Activated T-helper 2 cell treated with anti-CD3 and anti-CD28 coated beads, Interferon-gamma antibody, Interleukin-2, Interleukin-4, amounts not matched to agents 10 μg/mL and 5 μg/mL and 100 μg/mL, durations not matched to agents 14 hours and 24 hours and 36 hours (primary cell): ENCODE measurements at places on chromosomes 16 and 17.

GRCh38 chr16:26762594-26762993, 304.1 kb upstream of the C16orf82 start:
- no peak for DNase-seq

DNA sequence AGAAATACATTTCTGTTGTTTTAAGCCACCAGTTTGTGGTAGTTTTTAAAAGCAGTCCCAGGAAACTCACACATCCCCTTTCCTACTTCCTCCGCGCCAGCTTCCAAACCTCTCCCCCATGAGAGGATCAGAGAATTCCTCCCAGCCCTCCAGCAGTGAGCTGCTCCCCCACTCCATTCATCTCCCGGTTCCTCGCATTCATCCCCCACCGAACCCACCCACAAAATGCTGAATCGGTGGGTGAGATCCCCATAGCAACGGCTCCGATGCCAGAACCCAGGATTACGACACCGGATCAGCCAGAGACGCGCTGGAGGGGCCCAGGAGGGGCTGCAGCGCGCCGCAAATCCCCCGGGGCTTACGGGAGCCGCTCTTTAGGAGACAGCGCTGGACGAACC, 251.4 kb upstream of the RPL38 start:
- no peak for DNase-seq

GRCh38 chr17:17937201-17937853, 34.9 kb downstream of the TOM1L2 start:
- no peak for DNase-seq

GRCh38 chr17:67862614-67863217, 37.4 kb downstream of the BPTF start:
- no peak for DNase-seq

DNA sequence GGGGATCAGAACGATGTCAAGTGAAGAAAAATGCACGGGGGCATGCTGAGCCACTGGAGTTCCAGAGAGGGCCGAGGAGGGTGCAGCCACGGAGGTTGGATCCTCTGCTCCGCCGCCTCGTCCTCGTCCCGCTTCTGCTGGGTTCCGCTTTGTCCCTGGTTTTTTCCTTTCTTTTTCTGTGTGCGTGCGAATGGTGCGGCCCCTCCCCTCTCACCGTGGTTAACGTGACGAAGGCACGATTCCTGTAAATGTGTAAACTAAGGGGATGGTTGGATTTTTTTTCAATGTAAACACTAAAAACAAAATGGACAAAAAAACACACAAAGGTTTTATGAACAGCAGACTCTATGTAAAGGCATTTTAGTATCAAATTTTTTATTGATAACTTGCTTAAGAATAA, 46.7 kb downstream of the ACTG1 start:
- no peak for DNase-seq

DNA sequence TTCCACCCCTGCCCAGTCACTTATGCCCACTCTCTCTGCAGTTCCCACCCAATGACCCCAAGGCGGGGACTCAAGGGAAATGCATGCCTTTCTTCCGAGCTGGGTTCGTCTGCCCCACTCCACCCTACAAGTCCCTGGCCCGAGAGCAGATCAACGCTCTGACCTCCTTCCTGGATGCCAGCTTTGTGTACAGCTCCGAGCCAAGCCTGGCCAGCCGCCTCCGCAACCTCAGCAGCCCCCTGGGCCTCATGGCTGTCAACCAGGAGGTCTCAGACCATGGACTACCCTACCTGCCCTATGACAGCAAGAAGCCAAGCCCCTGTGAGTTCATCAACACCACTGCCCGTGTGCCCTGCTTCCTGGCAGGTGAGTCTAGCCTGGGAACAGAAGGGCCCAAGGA, 13.8 kb downstream of the LPO start:
- DNase-seq, result no peak

- no peak for DNase-seq
Measured at GRCh38 chr17:74919440-74920305, 3.4 kb downstream of the USH1G start.

DNA sequence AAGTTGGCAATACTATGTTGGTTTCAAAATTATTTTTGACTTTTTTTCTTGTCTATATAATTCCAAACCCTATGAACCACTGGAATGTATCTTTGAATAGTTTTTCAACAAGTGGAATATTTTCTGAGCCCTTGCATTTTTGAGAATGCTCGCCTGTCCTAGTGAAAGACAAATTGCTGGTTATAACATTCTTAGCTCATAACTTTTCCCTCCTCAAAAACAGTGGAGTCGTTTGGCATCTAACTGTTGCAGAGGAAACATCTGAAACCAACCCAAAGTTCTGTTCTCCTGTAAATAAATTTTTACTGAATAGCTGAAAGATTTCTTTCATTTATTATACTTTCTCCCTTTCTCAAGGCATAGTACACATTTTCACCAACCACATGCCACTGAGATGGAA, 11.3 kb upstream of the COX10 start:
- no peak for DNase-seq

- DNase-seq, result no peak
Measured at GRCh38 chr17:51298508-51299371, 38.4 kb downstream of the UTP18 start.

DNA sequence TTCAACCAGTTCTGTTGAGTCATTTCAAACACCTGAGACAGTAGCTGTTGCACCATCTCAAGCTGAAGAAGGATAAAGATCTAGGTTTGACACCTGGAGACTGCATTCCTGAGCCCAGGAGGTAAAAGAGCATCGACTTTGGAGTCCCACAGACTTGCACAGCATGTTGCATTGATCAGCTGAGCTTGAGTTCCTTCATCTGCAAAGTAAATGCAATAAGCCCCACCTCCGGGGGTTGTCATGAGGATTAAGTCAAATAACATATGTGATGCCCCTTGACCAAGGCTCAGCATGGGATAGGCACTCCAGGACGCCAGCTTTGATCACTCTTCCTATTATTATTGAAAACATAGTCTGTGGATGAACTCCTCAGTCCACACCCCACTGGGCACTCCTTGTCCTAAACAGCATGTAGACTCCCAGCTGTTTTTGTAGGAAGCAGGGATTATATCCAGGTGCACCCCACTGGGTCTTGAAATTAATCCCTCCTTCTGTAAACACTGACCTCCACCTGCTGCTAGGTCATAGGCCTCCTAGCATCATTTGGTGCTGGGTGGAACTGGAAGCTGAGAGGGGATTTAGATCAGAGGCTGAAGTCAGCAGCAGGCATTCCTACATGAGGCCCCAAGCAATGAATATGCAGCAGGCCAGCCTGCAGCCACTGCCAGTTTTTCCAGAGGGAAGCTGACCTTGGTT, 259.0 kb downstream of the HS3ST4 start:
- DNase-seq, result no peak

GRCh38 chr17:28492352-28493310, 13.5 kb upstream of the FOXN1 start:
- DNase-seq, result no peak

- no peak for DNase-seq
Measured at GRCh38 chr16:72639494-72639893, 408.4 kb downstream of the ZFHX3 start.

GRCh38 chr16:15548482-15548891, 94.5 kb downstream of the MARF1 start:
- no peak for DNase-seq

DNA sequence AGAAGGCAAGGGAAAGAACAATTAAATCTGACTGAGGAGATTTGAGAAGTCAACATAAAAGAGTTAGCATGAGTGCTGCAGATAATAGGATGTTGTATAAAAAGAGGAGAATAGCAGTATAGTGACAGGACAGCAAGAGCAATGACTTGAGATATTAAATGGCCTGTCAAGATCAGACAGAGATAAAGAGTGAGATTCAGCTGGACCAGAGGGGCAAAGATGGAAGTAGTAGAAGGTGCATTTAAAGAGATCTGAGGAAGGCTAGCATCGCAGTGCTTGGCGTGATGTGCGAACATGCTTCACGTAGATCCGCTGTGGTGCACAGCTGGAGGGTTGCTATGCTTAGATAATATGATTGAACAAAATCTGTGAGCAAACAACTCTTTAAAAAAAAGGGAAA, 1422.6 kb upstream of the CDH8 start:
- no peak for DNase-seq

GRCh38 chr17:16048811-16049449, 49.3 kb downstream of the TTC19 start:
- DNase-seq, result no peak

DNA sequence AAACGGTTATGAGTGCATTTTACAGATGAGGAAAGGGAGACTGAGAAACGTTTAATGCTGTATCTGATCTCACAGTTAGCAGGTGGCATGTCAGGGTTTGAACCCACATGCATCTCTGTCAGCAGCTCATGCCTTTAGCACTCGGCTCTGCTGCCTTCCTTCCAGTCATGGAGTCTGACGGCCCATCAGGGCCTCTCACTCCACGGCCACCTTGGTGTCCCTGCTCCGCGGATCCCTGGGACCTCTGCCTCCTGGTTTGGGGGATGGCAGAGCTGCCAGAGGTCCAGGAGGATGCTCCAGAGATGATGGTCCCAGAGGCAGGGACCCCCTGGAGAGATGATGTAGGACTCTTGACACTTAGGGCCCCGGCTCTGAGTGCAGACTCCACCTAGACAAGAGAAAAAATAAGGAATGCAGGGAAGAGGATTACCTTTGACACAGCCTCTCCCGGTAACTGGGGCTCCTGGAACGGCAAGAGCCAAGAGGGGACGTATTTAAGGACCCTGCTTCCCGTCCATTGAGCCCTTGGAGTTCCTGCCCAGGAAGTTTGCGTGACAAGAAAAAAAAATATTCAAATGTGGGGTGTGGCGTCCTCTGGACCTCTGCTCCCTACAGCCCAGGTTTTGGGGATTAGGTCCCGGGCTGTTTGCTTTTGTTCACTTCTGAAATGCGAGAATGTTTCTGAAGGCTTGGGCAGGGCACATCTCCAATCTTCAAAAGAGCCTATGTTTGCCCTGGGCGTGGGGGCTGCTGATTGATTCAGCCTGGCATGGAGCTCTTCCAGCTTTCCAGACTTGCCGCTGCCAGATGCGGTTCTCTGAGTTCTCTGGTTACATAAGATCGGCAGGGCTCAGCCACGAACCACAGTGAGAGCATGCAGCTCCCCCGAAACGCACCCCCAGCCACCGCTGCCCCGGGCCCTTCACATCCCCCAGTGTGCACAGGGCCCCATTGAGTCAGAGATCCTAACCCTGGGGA, at the start of gene ALDH3A1:
ALDH3A1 (minus strand) TSS at position 470 of the 978 bp plus-strand sequence. CDS start 3,169 bp downstream, outside the sequence.
- no peak for DNase-seq

GRCh38 chr17:52106638-52107261, 51.8 kb downstream of the CA10 start:
- no peak for DNase-seq

DNA sequence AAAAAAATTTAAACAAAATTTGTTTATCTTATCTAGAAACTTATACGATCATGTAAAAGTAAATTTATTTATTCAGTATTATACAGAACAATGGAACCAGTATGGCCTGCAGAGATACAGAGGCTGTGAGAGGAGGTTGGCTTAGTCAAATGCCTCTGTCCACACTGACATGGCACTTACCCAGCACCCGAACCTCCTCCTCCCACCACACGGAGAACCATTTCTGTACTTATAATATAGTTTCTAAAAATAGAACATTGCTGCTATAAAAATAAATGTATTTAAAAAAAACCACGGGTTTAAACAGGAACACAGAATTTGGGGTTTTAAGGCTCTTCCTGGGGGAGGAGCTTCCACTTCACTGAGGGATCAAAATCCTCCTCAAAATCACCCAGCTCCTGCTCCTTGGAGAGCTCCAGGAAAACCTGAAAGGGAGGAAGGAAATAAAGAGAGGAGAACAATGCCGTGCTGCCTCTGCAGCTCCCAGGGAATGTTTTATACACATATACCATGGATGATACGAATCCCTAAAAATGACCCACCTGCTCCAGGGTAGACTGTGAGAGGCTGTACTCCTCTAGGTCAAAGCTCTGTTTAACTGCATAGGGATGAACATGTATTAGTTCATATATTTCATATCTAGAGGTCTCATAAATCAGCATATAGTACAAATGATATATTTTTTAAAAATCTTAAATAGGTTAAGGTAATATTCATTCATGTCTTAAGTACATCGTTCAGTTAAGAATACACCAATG, 87.3 kb downstream of the ABCA8 start:
- DNase-seq, result no peak

- no peak for DNase-seq
Measured at GRCh38 chr17:29844339-29845048, 85.5 kb downstream of the SSH2 start.

DNA sequence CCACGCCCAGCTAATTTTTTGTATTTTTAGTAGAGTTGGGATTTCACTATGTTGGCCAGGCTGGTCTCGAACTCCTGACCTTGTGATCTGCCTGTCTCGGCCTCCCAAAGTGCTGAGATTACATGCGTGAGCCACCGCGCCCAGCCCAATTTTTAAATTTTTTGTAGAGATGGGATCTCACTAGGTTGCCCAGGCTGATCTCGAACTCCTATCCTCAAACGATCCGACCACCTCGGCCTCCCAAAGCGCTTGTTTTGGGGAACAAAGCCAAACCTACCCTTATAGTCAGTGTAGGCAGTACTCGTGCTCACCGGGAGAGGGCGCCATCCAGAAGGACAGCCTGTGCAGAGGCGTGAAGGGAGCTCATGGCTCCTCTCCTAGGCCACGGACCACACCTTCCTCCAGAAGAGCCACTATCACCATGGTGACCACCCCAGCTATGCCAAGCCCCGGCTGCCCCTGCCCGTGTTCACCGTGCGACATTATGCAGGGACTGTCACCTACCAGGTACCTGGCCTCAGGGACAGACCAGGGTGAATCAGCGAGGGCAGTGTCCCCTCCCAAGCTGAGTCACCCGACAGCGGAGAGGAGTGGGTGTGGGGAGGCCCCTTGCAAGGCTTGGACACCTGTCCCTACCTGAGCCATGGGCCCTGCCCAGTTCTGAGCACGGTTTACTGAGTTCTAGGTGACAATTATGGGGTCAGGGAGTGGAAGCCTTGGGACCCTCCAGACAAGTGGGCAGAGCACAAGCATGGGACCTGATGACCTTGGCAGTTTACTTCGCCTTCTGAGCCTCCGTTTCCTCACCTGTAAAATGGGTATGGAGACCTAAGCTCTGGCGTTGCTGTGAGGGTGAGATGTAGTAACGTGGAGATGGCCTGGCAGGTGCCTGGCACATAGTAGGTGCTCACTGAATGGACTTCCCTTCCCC, 13.7 kb downstream of the MYO15B start:
- DNase-seq, result peak; percentile 46

DNA sequence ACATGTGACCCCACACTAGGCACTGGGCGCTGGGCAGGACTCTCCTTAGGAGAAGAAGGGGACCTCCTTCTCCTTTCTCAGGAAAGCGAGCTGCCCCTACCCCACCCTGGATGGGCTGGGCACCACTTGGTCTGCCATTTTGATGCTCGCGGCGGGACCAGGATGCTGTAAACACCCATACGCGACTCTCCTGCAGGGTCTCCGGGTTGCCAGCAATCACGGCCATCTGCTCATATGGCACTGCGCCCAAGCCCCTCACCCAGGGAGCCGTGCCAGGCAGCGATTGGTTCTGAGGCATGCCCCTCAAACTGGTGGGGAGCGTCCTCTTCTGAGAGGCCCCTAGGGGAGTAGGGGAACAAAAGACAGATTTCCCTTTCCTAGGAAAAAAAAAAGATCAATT, 99.0 kb downstream of the C16orf78 start:
- no peak for DNase-seq

DNA sequence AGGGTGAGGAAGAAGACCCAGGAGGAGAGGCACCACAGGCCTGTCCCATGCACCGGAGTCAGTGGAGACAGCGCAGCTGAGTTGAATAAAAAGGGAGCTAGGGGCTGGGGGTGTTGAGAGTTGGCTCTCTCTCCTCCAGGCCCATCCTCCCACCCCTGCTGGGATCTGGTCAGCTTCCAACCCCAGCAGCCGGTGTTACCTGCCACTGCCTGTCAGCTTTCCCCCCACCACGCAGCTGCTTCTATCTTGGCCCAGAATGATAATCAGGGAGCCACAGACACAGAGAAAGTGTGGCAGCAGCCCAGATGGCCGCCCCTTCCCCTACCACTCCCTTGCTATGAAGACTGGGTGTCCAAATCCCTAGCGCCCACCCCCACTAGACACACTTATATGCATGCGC, 120.6 kb upstream of the RPL38 start:
- DNase-seq, result no peak
